ENCODE measurements at places on chromosomes 11 and 22.
A peak's percentile ranks its signal among the peaks of the same experiment; 100 is the strongest.

DNA sequence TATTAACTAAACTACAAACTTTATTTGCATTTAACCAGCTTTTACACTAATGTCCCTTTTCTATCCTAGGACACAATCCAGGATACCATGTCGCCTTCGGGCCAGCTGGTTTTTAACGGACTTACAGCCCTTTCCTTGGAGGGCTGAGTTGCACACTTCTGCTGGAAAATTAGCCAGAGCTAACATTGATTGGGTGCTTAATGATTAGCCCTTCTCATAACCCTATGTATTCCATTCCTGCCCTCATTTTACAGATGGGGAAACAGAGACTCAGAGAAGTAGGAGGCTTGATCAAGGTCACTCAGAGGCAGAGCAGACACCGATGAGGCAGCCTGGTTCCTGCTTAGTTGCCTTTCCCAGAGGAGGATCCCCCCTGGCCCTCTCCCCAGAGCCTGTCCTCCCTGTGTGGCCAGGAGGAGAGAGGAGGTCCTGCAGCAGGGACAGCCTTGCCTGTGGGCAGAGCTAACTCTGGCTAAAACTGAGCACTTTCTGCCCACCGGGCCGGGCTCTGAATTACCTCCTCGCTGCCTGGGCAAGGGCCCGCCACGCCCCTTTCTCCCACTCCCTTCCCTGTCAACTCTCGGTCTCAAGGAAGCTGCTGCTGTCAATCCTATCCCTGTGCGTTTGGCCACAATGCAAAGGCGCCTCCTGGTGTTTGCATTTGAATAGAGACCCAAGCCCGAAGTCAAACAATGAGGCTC, 59.6 kb upstream of the PAX6 start:
- DNase-seq: peak; percentile 43

GRCh38 chr11:11171854-11172253, 181.2 kb downstream of the CSNK2A3 start:
- peak; percentile 60 for DNase-seq

GRCh38 chr11:79447038-79447786, 6.4 kb upstream of the TENM4 start:
- no peak for DNase-seq

DNA sequence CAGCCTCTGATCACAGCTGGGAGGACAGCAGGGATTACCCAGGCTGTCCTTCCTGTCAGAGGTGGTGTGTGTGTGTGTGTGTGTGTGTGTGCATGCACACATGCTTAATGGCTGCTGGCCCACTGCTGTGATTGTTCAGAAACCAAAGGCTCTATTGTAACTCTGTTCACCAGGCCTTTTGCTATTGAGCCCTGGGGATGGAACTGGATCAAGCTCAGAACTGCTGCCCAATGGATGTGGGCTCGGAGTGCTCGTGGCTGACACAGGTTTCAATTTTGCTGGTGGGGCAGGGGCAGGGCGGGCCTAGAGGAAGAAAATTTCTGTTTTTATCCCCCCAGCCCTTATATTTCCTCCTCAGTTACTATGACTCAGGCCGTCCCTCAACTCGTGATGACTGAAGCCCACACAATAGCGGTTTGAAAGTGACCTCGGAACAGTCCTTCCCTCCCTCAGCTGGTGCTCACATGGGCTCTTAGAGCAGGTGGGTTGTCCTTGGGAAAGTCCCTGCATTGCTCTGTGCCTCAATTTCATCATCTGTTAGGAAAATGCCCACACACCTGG, 359.3 kb downstream of the TENM4 start:
- peak; percentile 71 for DNase-seq

GRCh38 chr11:7787239-7787638, 9.5 kb downstream of the OR5P2 start:
- no peak for DNase-seq

All from fibroblast of skin of right biceps (primary cell).